ENCODE measurements at places on chromosomes 4 and X.

DNA sequence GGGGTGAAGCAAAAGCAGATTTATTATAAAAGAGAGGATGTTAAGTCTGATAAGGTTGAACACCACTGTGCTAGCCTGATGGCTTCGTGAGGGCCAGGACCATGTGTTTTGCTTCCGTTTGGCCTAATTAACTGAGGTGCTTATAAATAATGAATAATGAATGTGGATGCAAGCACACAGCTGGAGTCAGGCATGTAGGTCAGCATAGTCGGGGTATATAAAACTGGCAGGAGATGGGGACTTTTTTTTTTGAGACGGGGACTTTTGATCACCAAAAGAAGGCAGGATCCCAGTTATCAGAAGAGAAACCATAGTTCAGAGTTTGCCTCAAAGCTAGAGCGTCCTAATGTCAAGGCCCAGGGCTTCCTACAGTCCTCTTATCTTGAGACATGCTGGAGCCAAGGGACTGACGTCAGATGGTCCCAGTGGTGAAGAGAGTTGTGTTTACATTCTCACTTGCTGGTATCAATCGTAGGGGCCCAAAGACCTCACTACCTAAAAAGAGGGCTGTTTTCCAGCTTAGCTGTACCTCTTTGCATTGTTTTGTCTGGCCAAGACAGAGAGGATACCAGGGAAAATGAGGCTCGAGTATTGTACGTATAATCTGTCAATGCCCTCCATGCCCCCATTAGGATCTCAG is 50.4 kb downstream of the RTL9 start:
- no peak for DNase-seq

DNA sequence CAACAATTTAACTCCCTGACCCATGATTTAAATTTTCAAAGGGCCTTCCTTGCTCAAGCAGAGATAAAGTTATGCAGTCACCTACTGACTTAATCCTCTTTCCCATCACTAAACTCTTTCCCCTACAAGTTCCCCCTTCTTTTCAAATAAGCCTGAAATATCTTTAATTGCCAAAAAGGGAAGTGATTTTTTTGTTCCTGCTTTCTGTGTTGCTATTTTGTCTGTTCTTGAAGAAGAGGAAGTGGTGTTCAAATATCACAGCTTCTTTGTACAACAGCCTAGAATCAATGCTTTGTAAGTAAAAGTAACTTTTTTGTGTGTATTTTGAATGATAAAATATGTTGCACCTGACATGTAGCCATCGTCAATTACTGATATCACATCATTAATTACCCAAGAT is 595.9 kb downstream of the CENPC start:
- DNase-seq = no peak

DNA sequence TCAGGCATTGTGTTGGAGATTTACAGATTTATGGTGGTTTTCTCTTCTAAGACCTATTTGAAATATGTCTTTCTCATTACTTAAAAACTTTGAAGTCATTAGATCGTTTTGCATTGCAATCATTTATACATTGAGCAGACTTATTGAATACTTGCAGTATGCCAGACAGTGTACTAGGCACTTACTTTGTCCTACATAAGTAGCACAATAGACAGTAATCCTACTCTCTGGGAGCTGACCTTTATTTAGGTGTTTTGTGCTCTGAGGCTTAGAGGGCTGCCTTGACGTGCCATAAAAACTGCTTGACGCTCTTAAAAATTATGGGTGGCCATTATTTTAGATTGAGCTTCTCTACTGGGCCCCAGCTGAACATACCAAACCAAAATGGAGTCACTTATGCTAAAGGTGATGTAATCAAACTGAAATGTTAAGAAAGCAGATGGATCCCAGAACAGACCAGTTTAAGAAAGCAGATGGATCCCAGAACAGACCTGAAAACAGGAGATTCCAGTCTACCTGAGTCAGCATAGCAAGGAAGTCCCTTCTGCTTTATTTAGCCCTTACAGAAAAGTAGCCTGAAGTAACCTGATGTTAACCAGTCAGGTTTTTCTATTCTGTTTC is 42.4 kb downstream of the PTTG2 start:
- DNase-seq = no peak

- DNase-seq = no peak
These were observed 515.0 kb downstream of the INPP4B start for GRCh38 chr4:142331132-142331531.

- DNase-seq = no peak
These were observed 19.8 kb upstream of the DHRSX start for GRCh38 chrX:2520539-2520938.

Data from skeletal muscle cell (primary cell).